ENCODE measurements at places on chromosomes 4 and X.

DNA sequence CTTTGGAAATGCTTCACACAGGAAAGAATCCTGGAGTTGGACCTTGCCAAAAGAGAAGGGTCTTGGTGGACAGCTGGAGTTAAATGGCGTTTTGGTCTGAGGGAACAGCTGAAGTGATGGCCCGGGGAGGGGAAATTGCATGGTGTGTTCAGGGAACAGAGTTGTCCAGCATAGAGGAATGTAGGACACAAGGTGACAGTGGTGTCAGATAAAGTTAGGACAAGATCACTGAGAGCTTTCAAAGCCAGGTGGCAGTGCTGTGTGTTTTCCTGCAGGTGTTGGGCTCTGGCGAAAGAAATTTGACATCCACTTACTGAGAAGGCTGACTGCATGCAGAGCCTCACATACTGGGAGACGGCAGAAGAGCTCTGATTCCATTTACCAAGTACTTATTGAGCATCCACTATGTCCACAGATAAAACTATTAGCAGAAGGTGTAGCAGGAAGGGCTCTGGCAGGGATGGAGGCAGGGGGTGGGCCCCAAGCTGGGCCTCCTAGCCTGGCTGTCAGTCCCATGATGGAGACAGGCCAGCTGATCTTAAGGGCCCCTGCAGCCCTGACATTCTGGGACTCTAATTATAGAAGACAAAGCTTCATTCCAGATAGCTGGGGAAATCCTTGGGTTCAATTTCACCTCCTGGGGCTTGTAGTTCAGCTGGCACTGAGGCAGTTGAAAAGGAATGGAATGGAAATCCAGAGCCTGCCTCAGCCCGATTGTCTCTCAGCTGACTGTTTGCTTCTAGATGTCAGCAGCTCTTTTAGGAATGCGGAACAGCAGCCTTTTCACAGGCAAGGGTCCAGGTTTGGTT lies 150.2 kb upstream of the MAMLD1 start:
- no peak for DNase-seq

DNA sequence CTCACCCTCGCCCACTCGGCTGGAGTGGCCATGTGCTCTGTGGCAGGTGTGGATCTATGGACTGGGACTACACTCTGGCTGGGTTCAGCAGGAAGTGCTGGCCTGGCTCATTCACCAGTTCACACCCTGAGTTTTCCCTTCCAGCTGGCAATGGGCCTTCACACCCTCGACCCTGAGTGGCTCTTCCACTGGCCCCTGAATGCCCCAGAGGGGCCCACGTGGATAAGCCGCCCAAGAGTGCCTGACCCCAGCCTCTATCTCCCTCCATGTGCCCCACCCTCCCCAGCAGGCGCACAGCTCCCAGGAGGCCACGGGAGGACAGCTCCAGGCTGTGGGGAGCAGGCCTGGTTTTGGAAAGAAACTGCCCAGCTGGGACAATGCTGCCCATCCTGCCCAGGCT lies 234.1 kb downstream of the AFAP1 start:
- no peak for DNase-seq

DNA sequence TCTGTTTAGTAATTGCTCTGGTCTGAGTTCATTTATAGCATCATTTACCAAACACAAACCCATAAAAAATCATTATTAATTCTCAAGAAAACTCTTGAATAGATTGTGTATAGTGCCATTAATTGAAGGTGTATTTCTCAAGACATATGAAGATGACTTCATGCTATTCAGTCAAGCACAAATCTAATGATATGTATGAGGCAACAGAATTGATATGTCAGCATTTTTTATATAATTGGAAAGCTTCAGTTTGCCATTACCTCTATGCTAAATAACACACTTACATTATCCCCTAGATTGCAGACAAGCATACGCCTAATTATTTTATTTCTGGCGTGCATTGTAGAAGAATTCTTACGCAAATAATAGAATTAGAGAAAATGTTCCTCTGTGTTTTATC lies 461.8 kb downstream of the PDHA2 start:
- no peak for DNase-seq

DNA sequence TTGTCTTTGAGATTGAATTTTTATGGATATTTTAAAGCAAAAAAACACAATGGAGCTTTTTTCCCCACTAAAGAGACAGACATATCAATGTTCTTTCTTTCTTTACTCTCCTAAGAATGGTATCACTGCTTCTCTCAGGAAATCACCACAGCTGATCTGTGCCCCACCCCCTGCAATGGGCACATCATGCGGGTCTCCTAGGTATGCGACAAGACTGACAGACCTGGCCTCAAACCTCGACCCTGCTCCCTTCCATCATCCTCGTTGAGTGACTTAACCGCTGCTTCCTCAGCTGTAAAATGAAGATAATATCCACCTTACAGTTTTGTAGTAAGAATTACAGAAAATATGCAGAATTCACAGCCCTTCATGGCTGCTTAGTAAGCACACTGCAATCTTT lies 58.3 kb downstream of the LEF1 start:
- no peak for DNase-seq

- DNase-seq: no peak
Observed at GRCh38 chr4:75671802-75672421, 1.3 kb downstream of the G3BP2 start.

DNA sequence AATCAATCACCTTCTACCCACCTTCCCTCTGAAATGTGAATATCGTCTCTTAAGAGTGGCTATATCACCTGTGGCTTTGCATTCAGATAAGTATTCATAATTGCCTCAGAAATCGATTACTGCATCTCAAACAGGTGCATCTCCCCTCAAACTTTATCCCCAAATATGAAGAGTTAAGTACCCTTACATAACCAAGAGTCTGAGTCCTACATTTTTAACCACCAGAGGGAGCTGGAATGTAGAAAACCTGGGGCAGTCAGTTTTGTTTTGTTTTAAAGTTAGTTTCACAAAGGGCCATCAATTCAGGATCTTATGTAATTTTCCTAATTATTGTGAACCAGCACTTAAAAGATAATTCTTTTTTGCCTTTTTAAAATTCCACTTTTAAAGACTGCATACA lies 5.7 kb downstream of the TCEANC start:
- no peak for DNase-seq

- no peak for DNase-seq
Observed at GRCh38 chr4:142582340-142582739, 263.8 kb downstream of the INPP4B start.

DNA sequence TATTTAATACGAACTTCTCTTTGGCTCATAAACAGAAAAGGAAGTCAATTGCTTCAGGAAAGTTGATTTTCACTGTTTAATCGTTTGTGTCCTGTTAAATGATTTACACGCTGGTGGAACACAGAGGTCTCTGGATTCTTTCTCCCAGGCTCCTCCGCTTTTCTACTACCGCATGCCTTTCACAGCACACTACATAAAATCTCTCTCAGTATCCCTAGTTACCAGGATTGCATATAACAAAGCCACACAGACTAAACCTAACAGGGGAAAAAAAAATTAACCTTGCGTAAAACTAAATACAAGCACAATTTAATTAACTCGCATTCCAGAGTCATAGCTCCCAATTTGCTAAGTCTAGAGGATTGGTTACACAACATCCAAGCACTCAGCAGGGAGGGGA lies 133.9 kb downstream of the CORIN start:
- no peak for DNase-seq

DNA sequence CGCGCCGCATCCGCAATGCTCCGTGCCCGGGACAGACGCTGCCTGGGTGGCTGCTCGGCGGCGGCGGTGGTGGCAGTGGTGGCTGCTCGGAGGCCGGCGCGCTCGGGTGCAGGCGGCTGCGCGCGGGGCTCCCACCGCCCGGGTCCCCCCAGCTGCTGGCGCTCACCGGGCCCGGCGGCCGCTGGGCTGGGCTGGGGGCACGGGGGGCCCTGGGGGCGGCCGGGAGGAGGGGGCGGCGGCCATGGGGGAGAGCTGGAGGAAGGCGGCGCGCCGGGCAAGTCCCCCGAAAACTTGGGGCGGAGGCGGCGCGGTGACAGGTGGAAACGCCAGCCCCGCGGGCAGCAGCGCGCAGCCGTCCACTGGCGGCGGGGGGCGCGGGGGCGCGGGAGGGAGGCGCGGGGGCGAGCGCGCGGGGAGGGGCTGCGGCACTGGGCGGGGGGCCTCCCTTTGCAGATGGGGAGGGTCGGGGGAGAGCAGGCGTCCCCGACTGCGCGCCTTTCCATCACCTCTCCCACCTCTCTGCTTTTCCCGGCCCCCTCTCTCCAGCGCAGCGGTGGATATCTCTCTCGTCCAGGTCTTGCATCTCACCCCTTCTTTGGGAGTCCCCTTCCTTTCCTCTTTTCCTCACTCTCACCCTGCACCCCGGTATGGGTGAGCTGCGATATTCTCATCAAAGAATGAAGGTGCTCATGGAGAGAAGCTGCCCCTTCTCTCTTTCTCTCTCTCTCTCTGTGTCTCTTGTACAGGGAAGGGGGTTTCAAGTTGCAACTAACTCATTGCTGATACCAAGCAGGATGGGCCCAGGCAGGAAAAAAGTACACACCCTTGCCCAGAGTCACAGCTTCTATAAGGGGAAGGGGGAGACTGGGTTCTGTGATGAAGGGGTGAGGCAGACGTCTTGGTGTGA lies 83.7 kb upstream of the DHRSX start:
- no peak for DNase-seq

DNA sequence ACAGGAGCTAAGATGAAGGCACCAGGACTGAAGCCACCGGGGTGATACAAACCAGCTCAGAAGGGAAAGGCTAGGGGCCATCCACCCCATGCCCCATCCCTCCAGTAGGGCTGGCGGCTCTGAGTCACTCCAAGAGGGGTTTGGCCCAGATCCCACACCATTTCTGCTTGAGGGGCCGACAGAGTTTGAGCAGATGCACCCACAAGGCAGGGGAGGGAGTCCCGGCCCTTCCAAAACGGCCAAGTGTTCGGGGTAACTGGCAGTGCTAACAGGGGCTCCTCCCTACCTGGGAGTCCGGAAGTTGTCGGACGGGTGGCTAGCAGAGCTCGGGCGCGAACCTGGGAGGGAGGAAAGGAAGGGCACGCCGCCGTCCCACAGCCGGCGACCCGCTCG lies 412 bp downstream of the SLC10A3 start:
- peak; percentile 58 for DNase-seq

GRCh38 chrX:153794897-153795816 lies 689 bp downstream of the SSR4 start:
- no peak for DNase-seq

GRCh38 chr4:153153339-153153871 lies 50.8 kb upstream of the TRIM2 start:
- DNase-seq: no peak

DNA sequence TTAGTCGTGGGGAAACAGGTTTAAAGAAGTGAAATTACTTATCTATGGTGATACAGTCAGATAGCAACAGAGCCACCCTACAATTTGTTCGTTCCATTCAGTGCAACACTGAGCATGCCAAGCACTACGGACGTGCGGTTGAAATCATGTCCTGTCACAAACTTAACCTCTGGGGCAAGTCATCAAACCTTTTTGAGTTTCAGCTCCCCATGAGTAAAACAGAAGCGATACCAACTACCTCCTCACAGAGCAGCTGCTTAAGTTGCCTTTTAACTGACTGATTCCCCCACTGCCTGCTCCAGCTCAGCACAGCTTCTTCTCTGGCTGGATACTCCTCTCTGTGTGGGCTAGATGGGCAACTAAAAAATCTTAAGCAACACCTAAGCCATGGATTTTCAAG lies 36.0 kb downstream of the LHFPL1 start:
- no peak for DNase-seq

Measured in uterus (tissue), 4 donors.